ENCODE measurements at places on chromosomes 7 and 10.

- no peak for DNase-seq
These were observed 6.9 kb upstream of the MXI1 start for GRCh38 chr10:110200503-110200902.

DNA sequence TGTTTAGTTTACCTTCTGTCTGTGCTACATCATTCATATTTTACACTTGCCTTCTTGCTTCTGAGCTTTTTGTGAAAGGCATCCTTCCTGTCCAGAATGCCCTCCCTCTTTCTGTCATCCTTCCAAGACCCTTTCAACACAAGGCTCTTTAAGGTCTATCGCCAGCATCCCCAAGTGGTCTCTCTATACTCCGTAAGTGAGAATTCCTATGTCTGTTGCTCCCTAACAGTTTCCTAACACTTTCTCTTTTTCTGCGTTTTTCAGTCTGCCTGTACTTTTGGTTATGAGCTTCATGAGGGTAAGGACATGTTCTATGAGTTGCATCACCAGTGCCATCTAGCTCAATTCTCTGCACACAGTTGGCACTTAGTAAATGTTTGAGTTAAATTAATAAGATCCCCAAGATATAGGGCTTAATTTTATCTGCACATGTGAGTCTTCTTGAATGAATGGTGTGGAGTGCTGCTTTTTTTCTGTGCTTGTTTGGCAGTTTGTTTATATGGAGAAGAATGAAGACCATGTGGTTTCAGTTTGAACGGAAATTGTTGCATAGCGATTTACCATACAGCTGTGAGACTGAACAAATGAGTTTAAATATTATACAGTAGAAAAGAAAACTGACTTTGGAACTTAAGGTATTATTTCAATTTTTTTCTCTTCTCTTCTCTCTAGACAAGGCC, 29.4 kb downstream of the RABGEF1 start:
- DNase-seq: no peak

- DNase-seq: no peak
These were observed 118.8 kb downstream of the DIP2C start for GRCh38 chr10:570628-571163.

GRCh38 chr10:128080641-128081040, 45.6 kb downstream of the MKI67 start:
- no peak for DNase-seq

DNA sequence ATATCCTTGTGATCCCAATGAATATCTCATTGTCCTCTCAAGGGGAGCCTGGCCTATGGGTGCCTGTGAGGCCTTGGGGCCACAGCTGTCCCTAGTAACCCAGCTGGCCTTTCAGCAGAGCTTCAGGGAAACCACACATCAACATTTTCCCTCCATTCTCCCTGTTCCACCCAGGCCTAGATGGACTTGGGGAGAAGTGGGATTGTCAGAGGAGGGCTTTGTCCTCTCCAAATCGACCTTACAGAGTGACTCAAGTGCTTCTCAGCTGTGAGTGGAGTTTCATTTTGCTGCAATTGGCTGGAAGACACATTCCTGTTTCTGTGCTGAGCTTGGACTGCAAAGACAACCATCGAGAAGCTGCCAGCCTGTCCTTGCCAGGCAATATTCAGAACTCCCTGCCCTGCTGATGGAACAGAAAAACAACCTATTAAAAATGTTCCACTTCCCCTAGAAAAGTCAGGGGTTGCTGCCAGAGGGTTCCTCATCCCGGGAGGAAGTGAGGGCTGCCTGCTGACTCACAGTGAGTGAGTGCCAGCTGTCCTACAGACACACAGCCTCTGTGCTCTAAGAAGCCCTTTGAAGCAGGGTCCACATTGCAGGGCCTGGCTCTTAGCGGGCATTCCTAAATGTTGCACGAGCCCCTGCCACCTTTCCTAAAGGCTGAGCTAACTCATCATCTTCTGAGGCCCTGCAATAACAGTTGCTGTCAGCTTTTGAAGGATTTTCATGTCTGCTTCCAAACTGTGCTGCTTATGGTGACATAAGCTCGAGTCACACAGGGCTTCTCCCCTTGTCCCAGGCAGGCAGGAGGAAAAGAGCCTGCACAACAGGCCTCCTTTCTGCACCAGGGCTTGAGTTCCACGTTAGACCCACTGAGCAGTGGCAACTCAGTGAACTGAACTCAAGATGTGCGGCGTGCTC, 20.5 kb downstream of the STRA8 start:
- no peak for DNase-seq

GRCh38 chr7:98175260-98175940, 35.8 kb upstream of the BHLHA15 start:
- no peak for DNase-seq

GRCh38 chr10:114520453-114520852, 116.2 kb upstream of the AFAP1L2 start:
- DNase-seq: no peak

GRCh38 chr7:88104732-88105131, 115.1 kb downstream of the SRI start:
- DNase-seq: no peak

- no peak for DNase-seq
These were observed 21.6 kb downstream of the GPR26 start for GRCh38 chr10:123687758-123688157.

- no peak for DNase-seq
These were observed 67.2 kb upstream of the ZPBP start for GRCh38 chr7:50160206-50160605.

GRCh38 chr10:116671274-116671926, 50.6 kb downstream of the PNLIPRP2 start:
- DNase-seq: no peak

GRCh38 chr10:24034571-24034970, 174.4 kb upstream of the KIAA1217 start:
- DNase-seq: no peak

DNA sequence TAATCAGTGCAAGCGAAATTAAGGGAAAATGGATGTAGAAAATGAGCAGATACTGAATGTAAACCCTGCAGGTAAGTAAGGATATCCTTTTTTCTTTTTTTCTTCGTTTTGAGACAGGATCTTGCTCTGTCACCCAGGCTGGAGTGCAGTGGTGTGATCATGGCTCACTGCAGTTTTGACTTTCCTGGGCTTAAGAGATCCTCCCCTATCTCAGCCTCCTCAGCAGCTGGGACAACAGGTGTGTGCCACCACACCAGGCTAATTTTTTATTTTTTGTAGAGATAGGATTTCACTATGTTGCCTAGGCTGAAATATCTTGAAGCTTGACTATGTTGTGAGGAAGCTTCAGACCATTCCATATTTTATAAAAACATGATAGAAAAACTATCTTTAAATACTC, 4.3 kb downstream of the PDCD4 start:
- no peak for DNase-seq

- DNase-seq: no peak
These were observed 147.1 kb downstream of the BUB3 start for GRCh38 chr10:123301077-123301857.

GRCh38 chr7:41581041-41581440, 121.8 kb downstream of the INHBA start:
- no peak for DNase-seq

GRCh38 chr7:77444123-77444522, 28.0 kb upstream of the GSAP start:
- no peak for DNase-seq

DNA sequence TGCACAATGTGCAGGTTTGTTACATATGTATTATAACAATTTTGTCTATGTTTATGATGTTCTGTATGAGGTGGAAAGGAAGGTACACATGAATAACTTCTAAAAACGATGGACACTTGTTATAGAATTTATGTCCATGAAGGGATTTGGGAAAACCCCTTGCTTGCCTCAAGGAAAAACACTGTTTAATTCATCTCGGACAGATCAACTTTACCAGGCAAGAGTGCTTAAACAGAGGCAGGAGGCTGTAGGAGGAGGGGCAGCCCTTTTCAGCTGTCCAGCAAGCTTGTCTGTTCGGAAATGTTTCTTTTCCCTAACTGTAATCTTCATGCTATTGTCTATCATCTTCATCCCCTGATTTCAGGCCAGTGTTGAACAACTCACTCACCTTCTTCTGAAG, 200.9 kb downstream of the CDC14C start:
- no peak for DNase-seq

- no peak for DNase-seq
These were observed 10.8 kb downstream of the PDE1C start for GRCh38 chr7:32059289-32060011.

- no peak for DNase-seq
These were observed 6.7 kb downstream of the RNF216 start for GRCh38 chr7:5774790-5775189.

GRCh38 chr10:132883391-132883881, 58.9 kb downstream of the CFAP46 start:
- no peak for DNase-seq

GRCh38 chr10:26215935-26216584, 514 bp upstream of the GAD2 start:
- DNase-seq: no peak

DNA sequence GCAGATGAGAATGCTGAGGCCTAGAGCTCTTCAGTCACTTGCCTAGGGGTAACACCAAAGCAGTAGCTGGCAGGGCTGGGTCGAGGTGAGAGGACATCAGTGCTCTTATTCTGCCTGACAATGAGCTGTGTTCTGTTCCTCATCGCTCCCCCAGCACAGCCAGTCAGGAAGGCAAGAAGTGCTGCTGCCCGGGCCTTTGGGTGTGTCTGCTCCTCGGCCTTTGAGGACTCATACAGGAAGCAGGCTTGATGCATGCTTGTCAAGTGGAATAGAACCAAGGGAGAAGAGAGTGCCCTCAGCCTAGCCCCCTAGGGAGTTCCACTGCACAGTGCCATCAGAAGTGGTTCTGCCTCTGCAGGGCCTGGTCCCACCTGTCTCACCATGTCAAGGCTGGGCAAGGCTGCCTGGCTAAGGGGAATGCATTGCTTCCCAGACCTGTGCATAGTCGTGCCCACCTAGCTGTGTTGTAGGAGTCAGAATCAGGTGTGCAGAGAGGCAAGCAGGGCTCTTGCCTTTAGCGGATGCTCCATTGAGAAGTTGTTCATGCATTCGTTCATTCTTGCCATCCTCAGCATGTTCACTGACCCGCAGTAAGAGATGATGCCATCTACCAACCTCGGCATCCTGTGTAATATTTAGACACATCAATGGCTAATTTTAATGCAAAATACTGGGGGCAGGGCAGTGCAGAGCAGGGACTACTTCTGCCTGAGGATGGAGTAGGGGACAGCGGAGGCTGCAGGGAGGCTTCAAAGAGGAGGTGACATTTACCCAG, 156.6 kb downstream of the RPS24 start:
- DNase-seq: no peak

DNA sequence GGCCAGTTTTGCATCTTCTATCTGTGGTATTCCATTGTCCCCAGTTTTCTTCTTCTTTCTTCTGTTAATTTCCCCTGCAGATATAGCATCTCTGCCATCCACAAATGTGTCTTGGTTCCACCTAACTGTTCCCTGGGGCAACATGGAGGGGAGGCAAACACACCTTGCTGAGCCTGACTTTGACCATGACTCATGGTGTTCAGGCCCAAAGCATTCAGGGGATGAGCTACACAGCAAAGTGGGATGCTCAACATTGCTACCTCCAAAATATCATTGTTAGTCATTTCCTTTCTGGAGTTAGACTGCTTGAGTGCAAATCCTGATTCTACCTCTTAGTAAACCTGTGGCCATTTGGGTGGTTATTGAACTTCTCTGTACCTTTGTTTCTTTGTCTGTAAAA, 542.7 kb downstream of the LRMDA start:
- no peak for DNase-seq

- no peak for DNase-seq
These were observed 1.3 kb upstream of the HMX3 start for GRCh38 chr10:123134343-123134914.

DNA sequence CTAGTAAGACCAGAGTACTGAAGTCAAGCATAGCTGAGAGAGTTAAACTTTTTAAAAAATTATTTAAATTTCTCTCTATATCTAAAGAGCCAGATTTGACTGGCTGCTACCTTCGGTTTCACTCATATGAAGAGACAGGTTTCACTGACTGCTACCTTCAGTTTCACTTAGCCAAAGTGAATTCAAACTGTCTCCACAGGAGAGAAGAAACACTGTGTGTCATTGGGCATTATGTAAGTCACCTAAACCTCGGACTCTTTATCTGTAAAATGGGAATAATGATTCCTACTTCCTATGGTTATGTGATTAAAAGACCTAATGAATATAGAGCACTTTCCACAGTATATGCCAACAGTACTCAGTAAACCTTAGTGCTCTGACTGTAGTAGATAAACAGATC, 41.6 kb upstream of the MET start:
- DNase-seq: no peak

DNA sequence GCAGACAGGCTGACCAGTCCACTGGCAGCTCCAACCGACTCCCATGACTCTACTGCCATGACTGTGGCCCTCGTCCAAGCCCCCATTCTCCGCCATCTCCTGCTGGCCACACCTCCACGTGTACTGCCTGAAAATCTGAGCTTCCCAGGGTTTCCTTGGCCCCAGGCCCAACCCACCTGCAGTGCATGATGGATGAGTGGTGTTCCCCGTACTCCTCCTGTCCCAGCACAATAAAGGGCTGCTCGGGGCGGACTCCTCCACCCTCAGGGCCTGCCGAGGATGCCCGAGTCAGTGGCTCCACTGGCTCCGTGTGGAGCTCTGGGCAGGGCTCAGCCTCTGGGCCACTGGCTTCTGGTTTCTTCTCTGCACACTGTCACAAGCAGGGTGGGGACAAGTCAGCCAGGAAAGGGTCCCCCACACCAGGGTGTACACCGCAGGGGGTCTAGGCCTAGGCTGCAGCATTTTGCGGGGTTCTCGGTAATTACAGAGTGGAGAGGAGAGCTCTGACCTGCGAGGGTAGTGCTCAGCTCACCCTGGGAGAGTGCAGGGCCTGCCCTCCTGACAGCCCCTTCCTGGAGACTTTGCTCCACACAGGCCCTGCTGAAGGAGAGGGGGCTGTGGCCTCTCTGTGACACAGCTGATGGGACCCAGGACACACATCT, 15.2 kb downstream of the WDR91 start:
- no peak for DNase-seq

DNA sequence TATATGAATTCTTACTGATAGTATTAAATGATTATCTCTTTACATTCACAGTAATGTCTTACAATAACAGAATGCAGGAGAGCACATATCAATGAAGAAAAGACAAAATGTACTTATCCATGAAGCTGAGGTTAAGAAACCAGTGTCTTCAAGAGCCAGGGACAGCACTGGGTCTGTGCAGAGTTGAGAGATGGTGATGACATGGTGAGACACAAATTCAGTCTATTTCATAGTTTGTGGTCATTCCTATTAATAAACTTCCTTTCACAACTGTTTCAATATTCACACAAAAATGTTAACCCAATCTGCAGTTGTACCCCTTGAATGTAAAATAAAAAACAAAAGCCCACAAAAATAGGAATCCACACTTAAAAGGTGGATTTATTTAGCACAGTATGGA, 5.3 kb upstream of the MAGI2 start:
- no peak for DNase-seq
